ENCODE measurements at places on chromosomes 12 and 14.

DNA sequence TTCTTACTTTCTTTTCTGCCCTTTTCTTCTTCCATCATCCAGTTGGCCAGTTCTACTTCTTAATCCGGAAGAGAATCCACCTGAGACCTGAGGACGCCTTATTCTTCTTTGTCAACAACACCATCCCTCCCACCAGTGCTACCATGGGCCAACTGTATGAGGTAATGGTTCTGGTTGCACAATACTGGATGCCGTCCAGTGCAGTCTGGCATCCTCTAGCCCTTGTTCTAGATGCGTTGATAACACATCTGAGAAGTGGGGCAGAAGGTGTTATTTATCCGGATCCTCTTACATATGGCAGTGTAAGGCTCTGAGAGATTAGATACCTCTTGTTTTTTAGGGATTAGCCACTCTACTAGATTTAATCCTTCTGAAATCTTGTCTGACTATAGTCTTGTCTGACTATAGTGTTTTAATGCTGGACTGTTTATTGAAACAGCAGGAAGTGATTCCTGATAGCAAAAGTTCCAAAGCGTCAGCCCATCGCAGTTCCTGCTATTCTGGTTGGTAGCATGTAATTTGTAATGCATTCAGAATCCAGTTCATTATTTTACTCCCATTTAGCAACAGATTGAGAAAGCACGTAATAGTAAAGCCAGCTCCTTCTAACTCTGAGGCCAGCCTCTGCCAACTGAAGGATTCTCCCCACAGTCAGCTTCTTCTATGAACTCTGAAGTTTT, 7.9 kb downstream of the GABARAPL1 start:
- DNase-seq = no peak

GRCh38 chr12:121648458-121649028, 20.9 kb downstream of the MORN3 start:
- no peak for DNase-seq

DNA sequence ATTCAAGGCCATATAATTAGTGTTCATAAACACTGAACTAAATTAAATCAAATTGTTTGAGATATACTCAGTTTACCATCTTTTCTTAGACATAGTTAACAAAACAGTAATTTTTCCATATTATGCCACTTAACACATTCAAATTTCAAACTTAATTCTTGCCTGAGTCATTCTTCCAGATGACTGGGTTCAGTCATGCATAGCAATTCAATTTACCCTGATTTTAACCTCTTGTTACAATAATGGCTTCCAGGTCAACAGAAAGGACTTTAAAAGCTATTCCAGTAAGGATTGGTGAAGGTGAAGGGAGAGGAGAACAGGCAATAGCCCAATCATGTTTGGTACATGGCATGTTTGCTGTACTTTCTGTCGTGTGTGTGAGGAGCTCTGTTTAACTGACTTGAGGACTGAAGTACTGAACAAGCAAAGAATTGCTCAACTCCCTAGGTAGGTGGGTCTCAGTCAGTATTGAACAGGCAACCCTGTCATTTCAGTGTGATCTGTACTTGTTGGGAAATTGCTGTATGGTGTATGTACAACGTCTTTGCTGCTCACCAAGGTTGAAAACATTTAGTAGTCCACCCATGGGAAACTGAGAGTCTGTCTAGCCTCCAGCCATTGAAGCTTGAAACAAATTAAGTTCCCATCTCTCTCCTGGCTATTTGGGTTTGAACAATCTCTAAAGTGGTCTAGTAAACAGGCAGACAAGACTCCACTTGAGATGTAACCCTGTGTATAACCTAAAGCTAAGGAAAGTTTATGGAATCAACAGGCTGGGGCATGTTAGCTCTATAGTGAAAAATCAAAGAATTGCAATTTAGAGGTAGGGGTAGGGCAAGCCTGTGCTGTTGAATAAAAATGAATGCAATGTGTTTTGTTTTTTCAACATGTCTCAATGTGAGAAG, 327.2 kb downstream of the BTG1 start:
- no peak for DNase-seq

- DNase-seq = no peak
These were observed 4.1 kb upstream of the NCOR2 start for GRCh38 chr12:124571556-124571955.

GRCh38 chr12:109277899-109278762, 31.0 kb downstream of the FOXN4 start:
- DNase-seq = no peak

- no peak for DNase-seq
These were observed 52.9 kb downstream of the GNS start for GRCh38 chr12:64706306-64706705.

- no peak for DNase-seq
These were observed 489.1 kb upstream of the SYT1 start for GRCh38 chr12:78375461-78375860.

GRCh38 chr14:51908086-51908485, 47.7 kb downstream of the GNG2 start:
- no peak for DNase-seq

DNA sequence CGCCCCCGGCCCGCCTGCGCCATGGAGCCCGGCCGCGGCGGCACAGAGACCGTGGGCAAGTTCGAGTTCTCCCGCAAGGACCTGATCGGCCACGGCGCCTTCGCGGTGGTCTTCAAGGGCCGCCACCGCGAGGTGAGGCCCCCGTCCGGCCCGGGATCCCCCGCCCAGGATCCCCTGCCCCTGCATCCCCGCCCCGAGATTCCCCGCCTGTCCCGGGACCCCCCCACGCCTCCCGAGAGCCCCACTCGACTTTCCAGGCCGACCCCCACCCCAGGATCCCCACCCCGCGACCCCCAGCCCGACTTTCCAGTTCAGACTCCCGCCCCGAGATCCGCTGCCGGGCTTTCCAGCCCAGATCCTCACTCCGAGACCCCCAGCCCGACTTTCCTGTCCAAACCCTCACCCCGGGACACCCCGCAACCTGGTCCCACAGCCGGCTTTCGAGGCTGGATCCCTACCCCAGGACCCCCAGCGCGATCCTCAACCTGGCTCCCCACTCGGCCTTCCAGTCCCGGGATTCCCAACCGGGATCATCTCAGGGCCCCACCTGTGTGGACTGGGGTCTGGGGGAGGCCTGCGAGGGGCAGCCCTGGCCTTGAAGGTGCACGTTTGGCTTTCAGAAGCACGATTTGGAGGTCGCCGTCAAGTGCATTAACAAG, 688 bp downstream of the ULK1 start:
- no peak for DNase-seq

- DNase-seq = no peak
These were observed 15.9 kb upstream of the KRT83 start for GRCh38 chr12:52337054-52337453.

DNA sequence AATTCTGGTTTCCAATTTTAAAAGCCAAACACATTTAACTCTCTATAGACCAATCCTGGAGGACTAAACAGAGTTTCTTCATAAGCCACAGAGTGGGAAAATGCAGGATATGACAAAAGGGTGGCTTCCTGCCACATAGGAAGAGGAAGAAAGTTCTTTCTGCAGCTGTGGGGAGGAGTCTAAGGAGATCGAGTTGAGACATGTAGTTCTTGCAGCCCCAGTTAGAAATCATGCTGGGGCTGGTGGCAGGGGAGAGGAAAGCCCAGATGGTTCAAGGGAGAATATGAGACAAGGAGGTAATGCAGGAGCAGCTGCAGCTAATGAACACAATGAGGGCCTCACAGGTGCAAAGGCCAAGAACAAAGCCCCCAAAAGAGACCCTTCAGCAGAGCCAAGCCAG, 85.0 kb upstream of the ARID2 start:
- no peak for DNase-seq

DNA sequence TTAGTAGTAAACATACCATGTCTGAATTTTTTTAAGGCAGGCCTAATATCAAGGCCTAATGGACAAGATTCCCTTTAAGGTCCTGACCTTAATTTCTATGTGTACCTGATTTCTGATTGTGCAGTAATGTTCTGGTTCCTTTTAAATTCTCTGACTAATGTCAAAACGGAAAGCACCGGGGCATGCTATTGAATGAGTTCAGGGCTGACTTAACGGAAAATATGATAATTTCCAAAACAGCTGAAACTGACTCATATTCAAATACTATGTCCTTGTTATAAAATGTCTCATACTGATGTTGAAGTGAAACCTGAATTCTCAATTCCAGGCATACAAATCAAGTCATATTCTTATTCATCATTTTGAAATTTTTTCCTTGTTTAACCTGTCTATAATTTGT, 6.7 kb downstream of the TAS2R43 start:
- no peak for DNase-seq

GRCh38 chr12:47767216-47767724, 5.8 kb upstream of the SLC48A1 start:
- DNase-seq = peak; percentile 48

GRCh38 chr12:76206677-76207072, 122.2 kb upstream of the NAP1L1 start:
- no peak for DNase-seq

GRCh38 chr12:79407671-79408622, 282.8 kb downstream of the PAWR start:
- DNase-seq = no peak

- DNase-seq = no peak
These were observed 41.8 kb downstream of the ARF6 start for GRCh38 chr14:49934646-49935045.

- no peak for DNase-seq
These were observed 47.5 kb downstream of the IFNG start for GRCh38 chr12:68111995-68112394.

- no peak for DNase-seq
These were observed 697.1 kb upstream of the SEL1L start for GRCh38 chr14:82230748-82231147.

DNA sequence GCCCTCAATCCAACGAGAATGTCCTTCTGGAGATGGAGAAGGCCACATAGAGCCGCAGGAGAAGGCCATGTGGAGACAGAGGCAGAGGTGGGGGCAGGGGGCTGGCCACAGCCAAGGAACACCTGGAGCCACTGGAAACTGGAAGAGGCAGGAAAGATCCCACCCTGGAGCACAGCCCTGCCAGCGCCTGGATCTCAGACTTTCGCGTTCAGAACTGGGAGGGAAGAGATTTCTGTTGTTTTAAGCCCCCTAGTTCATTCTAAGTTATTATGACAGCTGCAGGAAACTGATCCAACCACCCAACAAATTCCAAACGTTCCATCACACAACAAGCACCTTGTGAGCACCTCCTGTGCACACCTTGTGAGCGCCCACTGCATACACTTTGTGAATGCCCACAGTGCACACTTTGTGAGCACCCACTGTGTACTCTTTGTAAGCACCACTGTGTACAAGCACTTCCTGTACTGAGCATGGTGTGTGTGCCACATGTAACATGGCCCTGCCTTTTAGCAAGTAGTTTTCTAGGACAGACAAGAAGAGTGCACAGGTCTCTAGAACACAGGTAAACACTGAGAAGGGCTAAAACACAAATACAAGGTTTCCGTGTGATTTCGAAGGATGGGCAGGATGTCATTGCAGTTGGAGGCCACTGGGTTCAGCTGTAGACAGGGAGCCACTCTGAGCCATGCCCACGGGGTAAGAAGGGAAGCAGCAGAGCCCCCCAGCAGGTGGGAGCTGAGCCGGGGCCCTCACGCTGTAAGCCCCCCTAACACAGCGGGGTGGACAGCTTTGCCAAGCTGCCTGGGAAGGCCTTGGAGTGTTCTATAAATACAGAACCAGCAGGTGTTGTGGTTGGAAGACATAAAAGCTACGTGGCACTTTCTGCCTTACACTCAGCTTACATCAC, 15.4 kb downstream of the RIMBP2 start:
- DNase-seq = no peak

DNA sequence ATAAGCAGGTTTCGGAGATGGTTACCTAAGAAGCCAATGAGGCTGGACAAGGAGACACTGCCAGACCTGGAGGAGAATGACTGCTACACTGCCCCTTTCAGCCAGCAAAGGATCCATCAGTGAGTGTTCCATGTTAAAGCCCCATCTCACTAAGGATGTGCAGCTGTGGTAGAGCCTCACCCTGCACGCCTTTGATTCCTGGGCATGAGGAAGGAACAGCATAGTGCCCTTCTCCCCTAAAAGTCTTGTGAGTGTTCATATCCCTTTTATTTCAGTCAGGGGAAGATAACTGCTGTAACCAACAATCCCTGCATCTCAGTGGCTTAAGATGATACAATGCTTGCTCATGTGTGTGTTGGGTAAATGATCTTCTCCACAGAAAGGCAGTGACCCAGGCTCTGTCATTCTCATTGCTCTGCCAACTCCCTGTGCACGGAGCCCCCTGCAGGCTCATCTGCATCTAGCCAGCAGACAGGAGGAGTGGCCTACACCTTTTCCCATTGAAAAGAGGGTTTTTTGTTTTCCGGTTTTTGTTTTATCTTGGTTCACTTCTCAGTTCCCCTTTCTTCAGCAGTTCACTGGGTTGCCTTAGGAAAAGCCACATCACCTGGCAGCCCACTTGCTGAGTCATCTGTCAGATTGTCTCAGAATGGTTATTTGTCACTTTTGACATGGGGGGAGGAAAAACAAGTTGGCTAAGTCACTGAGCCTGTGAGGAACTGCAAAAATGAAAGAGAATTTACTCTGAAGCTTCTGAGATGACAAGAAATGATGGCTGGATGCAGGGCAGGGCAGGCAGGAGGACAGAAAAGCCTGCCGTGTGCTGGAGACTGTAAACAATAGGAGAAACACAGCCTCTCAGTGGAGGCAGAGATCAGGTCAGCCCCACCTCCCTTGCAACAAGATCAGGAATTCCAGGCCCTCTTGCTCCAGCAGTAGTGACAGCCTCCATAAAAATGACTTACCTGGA, 193.3 kb downstream of the ANO4 start:
- DNase-seq = no peak

- DNase-seq = no peak
These were observed 31.9 kb downstream of the FOS start for GRCh38 chr14:75310295-75311111.

GRCh38 chr12:16949871-16950667, 344.1 kb upstream of the LMO3 start:
- no peak for DNase-seq

DNA sequence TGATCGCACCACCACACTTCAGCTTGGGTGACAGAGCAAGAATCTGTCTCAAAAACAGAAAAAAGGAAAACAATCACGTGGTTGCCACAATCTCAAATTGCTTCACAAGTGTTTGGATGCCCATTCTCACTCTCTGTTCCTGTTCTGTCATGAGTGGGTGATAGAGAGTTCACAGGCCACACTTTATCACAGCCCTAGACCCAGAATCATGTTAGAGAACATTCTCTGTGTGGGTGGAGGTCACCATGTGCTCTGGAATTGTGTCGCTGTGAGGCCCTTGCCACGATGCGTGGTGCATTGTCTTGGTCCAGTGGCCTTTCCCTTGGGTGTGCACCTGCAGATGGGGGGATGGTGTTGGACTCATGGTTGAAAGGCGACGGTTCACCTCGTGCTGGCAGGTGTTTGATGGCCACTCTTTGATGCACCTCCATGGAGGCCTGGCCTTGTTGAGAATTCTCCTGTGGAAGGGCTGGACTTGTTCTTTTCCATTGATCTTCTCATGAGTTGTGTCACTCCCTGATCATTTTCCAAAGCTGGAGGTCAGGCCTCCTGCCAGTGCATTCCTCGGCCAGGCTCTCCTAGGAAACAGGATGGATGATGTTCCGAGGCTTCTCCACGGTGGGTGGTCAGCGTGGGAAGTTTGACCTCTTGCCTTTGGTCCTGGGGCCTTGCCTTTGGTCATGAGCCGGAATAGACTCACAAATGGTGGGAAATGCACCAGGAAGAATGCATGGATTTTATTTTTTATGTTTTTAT, 91.9 kb downstream of the SLC24A4 start:
- DNase-seq = no peak

GRCh38 chr14:59055006-59055405, 133.5 kb upstream of the DAAM1 start:
- no peak for DNase-seq
